Activated effector memory CD4-positive, alpha-beta T cell treated with Interleukin-2 at 50 U/mL for 16 hours (primary cell): ENCODE measurements at places on chromosomes 1 and 21.

GRCh38 chr1:98277118-98277517, 356.3 kb upstream of the DPYD start:
- no peak for DNase-seq

GRCh38 chr1:12019858-12020509, 686 bp downstream of the MIIP start:
- DNase-seq, result no peak

DNA sequence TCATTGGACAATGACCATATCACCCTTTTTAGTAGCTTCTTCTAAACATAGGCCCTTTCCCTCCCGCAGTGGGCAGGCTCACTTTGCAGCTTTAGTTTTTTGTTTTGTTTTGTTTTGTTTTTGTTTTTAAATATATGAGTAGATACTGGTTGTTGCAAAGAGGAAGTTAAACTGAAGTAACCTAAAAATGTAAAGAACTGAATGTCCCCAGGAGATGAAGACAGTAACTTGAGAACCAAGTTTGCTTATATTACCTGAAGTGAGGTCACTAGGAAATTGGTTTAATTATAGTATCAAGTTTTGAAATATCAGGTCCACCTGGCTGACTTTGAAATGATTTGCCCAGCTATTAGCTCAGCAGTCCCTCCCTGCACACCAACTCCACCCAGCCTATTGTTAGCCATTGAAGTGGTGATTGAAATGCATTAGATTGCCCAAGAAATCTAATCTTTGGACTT, 18.2 kb downstream of the SMAP2 start:
- DNase-seq, result no peak

DNA sequence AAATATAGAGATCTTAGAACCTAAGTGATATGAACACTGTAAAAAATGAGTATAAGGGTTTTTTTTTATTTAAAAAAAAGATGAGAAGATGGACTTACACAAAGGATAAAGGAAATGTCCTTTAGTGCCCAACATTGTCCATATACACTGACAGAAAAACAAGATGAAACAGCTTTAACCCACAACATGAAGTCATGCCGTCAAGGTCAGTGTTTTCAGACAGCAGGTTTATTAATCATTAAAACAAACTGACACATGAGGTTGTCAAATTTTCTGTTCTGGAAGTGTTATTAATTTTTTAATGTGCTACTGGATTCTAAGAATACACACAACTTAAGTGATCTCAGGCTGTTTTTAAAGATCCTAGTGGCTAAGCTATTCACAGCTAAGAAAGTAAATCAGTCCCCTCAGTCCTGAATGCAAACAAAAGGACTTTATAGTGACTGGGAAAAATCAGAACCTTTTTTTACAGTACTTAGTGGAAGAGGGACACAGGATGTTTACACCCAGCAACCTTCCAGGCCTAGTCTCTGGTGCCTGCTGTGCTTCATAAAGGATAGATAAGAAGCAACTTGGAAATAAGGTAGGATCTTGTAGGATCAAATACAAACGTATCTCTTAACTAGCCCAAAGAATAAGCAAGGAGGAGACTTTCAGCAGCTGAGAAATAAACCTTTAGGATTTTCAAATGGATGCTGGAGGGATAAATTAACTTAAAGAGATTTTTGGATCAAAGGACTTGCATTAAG, 21.9 kb upstream of the PKN2 start:
- DNase-seq, result no peak

DNA sequence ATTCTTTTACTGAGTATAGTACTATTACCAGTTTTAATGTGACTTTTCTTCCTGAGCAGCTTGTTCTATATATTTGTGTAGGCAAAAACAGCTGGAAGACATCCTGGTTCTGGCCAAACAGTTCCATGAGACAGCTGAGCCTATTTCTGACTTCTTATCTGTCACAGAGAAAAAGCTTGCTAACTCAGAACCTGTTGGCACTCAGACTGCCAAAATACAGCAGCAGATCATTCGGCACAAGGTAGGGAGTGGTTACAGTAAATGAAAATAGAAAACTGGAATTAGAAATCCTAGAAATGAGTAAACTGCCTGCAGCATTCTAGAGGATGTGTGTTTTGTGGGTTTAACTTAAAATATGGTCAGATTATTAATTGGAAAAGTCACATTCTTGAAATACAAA, 64.1 kb upstream of the BMP8A start:
- no peak for DNase-seq

- DNase-seq, result no peak
Measured at GRCh38 chr1:7672864-7673263, 98.2 kb upstream of the VAMP3 start.

DNA sequence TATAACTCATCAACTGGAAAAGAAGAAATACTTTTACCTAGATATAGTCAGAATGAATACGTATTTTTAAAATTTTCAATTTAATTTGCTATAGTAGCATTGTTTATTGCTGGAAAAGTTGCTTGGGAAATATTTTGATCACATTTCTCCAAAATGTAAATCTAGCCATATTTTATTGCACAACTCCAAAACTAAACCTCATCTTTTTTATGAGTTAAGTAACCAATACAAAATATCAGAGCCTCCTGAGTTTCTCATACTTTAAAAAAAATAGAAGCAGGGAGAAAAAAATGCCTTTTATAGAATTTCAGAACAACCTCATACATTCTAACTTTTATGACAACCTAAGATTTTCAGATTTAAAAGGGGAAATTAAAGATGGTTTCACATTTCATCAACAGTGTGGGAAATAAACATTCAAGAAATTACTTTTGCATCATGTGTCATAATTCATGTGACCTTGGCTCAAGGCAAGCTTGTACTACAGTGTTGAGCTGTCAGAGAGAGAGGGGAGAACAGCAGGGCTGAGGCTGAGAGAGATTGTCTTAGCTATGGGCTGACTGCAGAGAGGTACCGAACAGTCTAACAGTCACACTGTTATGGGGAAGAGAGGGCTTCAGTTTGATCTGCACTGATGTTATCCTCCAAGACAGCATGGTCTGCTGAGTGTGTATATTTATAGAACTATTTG, 519.0 kb downstream of the LTN1 start:
- no peak for DNase-seq

- DNase-seq, result no peak
Measured at GRCh38 chr1:223116950-223117349, 26.1 kb downstream of the TLR5 start.

DNA sequence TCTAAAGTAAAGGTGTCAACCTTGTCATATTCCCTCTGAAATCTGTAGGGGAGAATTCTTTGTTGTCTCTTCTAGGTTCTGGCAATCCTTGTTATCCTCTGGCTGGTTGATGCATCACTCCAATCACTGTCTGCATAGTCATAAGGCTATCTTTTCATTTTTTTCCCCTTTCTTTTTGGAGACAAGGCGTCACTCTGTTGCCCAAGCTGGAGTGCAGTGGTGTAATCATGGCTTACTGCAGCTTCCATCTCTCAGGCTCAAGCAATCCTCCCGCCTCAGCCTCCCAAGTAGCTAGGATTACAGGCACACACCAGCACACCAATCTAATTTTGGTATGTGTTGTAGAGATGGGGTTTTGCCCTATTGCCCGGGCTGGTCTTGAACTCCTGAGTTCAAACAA, 12.9 kb downstream of the DPYD start:
- no peak for DNase-seq

- DNase-seq, result no peak
Measured at GRCh38 chr1:164671323-164671965, 112.5 kb downstream of the PBX1 start.

GRCh38 chr1:13807209-13807608, 107.2 kb downstream of the PRDM2 start:
- DNase-seq, result no peak

DNA sequence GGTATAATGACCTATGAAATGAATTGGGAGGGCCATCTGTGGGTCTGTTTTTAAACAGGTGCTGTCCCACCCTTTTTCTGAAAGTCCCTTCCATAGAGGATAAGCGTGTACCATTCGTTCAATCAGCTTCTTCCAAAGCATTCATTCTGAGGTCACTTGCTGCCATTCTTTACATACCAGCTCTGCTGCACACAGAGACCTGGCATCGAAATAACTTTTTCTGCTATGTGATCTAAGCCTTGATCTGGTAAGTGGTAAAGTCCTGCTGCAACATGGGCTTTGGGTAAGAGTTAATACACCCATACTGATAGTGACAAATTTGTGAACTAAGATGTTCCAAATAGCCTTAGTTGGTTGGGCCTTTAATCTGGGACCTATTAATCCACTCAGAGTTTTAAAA, 38.9 kb downstream of the DR1 start:
- no peak for DNase-seq

DNA sequence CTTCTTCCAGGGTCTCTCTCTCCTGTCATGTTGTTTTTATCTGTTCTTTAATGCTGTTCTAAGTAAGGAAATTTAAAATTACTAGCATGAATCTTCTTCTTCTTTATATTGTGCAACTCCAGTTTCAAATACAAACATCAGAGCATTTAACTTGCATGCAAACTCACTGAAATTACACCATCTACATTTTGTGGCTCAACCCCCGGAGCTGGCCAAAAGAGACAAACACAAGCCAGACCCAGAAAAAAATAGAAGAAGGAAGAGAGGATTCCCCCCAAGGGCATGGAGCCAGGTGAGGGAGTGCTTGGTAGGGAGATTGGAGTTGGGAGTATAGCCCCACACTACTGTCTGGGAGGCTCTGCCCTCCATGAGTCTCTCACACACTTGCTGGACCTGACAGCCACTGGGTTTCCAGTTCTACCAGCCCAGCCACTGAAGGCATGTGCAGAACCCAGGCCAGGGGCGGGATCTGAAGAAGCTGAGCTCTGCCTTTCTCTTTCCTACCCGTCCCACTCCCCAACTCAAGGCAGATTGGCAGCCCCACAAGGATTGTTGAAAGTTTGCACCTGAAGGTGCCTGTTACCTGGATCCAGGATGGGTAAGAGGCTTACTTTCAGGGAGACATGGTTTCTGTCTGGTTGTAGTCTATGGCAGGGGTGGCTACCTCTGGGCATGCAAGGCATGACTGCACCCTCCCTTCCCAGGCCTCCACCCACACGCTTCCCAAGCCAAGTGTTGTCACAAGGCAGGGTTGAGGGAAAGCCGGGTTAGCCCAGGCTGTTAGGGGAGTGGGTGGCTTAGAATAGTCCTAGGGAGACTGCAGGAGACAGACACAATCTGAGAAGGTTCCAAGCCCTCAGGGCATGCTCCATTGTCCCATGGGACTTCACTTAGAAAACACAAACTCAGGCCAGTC, 297.2 kb downstream of the TGFB2 start:
- no peak for DNase-seq
